WERI-Rb-1 (cell line): ENCODE measurements at places on chromosomes 7 and 10.

DNA sequence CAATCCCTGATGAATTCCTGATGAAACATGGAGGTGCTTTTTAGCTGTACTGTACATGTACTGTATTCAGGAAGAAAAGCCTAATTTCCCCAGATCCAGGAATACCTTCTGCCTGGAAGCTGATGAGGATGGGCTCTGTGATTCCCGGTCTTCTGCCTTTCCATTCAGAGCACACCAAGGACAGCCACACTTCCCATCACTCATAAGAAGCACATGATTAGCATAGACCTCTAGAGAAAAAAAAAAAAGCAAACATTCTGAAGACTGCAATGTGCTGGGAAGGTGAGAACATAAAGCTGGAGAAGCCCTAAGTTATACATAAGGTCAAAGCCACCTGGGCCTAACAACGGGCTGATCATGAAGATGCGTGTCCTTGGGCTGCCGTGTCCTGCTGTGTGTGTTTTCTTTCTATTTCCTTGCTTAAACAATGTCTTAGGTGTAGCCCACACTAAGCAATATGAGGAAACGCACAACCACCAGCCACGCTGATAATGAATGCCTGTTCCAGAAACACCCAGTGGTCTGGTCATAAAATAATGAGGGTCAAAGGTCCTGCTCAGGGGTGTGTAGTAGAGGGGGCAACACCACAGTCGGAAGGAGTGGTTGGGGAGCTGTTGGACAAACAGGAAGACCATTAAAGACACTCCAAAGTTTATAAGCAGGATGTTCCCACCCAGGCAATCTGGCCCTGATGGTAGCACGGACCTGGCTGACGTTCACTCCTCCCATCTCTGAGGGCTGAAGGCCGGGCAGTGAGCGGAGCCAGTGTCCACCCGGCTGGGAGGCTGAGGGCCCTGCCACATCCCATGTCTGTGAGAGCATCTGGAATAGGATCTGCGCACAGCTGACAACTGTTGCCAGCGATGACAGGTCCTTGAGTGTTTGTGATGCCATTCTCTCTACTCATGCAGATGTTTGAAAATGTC, 7.9 kb downstream of the PKD1L1 start:
- no peak for DNase-seq

DNA sequence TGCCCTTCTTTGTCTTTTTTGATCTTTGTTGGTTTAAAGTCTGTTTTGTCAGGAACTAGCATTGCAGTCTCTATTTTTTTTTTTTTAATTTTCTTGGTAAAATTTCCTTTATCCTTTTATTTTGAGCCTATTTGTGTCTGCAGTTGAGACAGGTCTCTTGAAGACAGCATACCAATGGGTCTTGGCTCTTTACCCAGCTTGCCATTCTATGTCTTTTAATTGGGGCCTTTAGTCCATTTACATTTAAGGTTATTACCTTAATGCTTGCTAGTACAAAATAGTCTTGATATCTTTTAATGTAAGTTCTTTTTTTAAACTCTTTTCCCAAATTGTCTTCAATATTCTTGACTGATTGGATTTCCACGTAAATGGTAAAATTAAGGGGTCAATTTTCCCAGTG, 398.3 kb upstream of the CHRM2 start:
- DNase-seq = no peak

DNA sequence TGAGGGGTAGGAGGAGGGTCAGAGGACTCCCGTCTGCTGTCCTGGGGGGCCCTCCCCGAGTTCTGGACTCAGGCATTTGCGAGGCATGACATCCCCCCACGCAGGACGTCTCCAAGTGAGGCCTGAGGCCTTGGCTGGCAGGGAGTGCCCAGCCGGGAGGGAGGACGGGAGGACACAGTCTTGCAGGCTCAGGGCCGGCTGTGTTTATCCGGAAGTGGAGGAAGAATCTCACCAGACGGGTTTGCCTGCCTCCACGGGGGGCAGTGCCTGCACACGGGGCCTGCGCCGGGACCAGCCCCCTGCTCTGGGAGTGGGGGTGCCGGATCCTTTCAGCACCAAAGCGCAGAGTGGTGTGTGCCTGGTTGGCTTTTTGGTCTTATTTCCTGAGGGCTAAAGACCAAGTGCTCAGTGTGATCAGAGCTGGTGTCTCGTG, 10.9 kb downstream of the PWWP2B start:
- peak; percentile 46 for DNase-seq

- DNase-seq = no peak
Observed at GRCh38 chr7:117086788-117087187, 133.5 kb downstream of the ST7 start.

GRCh38 chr10:21495002-21495751, 30.3 kb downstream of the SKIDA1 start:
- no peak for DNase-seq

DNA sequence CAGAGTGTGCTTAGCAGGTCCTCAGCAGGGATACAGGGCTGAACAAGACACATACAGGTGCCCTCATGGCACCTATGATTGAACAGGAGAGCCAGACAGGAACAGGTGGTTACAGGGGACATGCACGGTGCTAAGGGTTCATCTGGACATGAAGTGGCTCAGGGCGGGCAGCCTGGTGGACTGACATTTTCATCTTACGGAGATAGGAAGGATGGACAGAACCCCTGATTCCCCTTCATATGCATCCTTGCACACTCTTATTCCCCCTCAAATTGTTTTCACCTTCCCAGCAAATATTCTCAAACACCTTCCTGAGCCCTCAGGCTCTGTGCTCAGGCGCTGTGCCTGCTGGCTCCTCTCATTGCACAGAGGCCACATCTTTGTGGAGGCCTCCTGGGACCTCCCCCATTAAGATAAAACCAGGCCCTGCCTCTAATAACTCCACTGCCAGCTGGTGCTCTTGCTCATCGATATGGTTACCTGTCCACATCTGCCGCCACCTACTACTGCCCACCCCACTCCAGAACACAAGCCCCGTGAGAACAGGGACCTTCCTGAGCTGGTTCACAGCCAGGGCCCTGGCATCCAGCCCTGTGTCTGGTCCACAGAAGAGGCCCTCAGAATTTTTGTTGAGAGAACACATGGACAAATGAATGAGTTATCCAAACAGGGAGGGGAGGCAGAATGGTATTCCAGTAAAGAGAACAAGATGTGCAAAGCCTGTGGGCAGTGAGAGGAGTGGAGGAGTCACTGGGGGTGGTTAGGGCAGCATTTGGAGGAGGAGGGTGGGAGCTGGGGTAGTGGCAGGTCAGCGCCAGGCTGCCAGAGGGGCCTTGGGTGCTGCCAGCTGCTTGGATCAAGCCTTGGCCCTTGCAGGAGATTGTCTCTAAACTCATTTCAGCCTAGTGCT, 68.9 kb upstream of the AQP1 start:
- DNase-seq = no peak

DNA sequence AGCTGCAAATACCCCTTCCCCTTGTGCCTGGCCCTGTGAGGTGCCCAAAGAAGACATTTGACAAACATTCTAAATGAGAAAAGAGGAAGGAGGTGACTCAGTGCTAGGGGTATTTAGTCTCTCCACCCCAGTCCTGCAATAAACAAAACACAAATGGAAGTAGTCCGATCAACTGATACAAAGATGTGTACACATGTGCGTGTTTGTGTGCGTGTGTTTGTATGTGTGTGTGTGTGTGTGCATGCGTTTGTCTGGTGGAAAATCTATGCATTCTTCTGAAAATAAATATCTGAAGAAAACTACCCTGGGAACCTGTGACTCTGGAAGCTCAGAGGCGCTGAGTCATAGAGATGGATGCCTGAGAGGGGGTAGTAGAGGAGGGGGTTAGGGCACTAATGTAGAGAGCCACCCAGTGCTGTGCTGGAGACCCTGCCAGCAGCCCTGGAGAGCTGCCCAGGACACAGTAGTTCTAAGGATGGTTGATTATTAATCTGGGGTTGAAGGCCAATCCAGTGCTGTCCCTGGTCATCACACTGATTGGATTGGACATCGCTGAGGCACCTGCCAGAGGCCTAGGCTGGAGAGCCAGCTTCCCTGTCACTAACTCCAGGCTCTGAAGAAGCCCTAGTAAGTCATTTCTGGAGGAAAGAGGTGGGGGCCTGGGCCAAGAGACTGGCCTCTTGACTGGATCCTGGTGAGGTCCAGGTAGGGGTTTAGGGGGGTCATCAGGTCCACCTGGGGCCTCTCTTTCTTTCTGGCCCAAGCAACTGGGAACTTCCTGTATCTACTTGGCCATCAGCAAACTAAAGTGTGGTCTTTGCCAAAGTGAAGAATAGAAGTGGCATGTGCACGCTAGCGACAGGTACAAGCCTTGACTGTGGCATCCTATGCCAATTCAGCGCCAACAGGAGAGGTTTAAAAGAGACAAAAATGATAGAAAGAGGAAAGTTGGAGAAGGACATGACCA, 18.5 kb downstream of the SFTPA1 start:
- DNase-seq = no peak

- no peak for DNase-seq
Observed at GRCh38 chr10:97012470-97012869, 173.3 kb downstream of the SLIT1 start.

DNA sequence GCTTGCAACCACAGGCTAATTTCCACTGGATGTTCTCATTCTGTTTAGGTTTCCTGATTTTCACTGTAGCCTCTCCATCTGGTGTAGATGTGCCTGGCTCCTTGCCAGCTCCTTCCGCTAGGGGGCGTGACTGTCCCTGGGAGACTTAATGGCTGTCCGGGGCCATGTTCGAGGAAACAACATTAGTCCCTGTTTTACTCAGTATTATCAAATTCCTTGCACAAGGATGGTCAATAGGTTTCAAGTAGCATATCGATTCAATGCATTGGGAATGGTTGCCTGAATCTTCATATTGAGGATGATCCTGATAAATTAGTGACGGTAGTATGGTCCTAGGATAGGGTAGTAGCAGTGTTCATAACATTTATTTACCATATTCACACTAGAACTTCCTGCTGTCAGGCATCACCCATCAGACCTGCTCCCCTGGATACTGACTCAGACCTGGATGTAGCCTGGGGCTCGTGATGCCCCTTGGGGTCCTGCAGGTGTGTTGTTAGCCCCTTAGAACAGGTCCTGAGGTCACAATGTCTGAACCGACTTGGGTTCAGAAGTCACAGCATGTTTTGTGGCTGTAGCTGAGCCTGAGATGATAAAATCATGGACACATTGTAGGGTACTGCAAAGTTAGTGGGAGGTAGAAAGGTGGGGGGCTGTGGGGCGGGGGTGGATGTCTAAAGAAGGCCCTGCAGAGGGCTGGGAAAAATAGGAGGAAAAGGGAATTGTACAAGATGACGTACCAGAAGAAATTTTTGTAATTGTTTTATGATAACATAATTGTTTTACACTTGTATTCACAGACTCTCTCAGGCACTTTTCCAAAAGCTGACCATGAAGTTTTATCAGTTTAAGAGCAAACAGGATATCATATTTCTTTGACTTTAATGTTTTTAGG, 8.9 kb upstream of the EXOC6 start:
- DNase-seq = peak; percentile 74

GRCh38 chr7:147279964-147280374, 1163.4 kb downstream of the CNTNAP2 start:
- no peak for DNase-seq

DNA sequence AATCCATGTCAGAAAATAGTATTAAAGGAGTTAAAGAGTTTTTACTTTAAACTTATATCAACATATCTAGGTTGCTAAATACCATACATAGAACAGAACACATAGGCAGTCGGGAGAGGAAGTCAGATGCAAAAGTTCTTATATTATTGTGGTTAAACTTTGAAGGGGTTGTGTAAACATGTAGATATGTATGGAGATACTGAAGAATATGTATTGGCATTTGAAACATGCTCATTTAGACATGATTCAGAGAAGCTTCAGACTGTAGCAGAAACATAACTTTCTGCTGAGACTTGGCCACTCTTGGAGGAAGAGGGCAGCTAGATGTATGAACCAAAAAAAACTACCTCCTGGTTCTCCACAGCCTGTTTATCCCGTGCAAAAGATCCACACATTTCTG, 103.5 kb upstream of the FERD3L start:
- DNase-seq = no peak

DNA sequence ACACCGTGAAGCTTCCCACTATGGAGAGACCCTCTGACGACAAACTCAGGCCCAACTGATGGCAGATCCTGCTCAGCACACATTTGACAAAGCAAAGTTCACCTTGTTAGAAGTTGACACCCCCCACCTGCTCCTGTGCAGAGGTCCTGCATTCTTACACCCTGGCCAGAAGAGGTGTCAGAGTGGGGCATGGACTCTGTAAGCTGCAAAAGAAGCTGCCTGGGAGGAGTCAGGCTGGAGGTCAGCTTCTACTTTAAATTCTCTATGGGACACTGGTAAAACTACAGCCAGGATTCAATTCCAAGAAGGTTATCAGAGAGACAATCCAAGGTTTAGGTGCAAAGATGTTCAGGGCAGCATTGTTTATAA, 20.0 kb upstream of the TNS3 start:
- no peak for DNase-seq

DNA sequence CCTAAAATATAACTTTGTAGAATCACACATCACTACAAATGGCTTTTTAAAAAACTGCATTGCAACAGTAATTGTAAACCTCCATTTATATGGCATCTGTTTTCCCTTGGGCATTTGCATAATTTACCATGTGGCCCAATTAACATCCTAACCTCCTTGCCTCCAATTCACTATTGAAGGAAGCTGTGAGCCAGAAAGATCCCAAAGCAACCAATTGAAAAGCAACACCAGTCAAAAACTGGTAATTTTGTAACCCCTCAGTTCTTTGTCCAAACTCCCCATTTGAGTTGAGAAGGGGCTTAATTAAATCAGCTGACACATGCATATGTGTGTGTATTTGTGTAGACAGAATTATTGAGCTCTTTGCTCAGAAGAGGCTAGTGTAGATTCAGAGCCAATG, 90.3 kb downstream of the FAM13C start:
- no peak for DNase-seq

- DNase-seq = peak; percentile 86
Observed at GRCh38 chr7:139035586-139036353, at the start of gene ZC3HAV1L. Gene ZC3HAV1L, minus strand, starts transcription at chr7:139036042. Its CDS starts 25 bp downstream, at chr7:139036017.

- no peak for DNase-seq
Observed at GRCh38 chr7:3950249-3950648, 649.2 kb downstream of the SDK1 start.

DNA sequence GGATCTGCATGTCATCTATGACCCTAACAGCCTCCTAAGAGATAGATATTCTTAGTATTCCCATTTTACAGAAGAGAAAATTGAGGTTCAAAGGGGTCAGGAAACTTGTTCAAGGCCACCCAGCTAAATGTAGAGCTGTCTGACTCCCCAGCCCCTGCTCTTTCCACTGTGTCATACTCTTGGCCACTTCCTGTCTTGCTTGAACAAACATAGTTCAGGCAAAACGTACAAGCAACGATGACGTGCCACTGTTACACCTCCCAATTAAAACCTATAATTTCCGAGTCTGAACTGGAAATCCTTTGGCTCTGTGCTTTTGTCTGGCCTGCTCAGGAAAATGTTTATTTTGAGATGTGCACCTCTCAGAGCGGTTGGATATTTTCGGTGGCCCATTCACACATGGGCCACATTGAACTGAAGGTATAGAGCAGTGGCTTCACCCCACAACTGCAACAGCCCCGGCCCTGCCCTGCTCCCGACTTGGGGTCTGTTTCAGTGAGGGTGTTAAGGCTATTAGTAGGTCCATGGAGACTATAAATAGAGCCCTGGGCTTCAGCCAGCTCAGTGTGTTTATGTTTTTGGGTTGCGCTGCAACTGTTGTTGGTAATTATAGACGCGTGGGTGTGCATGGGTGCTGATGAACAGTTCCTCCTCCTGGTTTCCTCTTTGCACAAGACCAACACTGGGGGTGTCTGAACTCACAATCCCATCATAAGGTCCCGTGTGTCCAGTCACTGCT, 172.3 kb upstream of the ADO start:
- DNase-seq = no peak
